ENCODE measurements at places on chromosomes 2 and 18.

GRCh38 chr2:464562-465309, 176.8 kb upstream of the ALKAL2 start:
- DNase-seq = no peak

- DNase-seq = no peak
Observed at GRCh38 chr2:102470168-102470567, 2.9 kb upstream of the SLC9A4 start.

DNA sequence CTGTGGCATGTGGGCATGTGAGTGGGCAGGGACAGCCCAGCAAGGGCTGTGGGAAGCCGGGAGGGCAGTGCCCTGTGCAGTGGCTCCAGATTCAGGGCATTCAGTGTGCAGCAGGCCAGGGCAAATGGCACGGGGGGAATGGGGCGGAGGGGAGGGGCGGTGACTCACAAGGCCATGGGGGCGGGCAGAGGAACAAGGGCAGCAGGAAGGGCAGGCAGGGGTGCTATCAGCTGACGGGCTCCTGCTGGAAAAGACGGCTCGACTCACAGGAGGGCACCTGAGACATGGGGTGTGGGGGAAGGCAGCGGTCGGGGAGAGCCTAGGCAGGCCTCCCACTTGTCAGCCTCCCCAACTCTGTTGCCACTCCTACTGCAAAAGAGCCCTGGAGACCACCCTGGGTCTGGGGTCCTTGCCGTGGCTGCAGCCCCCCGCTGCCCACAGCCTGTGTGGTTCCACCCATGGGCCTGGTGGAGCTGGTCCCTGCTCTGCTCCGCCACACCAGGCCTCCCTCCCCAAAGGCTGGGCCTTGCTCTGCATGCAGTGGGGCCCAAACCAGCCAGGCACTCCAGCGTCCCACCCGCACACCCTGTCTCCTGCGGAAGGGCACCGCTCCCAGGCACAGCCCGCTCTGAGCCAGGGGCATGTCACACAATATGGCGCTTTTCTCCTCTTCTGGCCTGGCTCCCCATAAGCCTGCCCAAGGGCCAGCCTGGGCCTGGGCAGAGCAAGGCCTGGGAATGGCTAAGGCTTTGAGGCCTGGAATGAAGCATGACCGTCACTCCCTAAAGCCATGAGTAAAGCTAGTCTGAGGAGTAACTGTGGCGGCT, 25.9 kb downstream of the HS6ST1 start:
- no peak for DNase-seq

GRCh38 chr2:241890524-241891235, 21.2 kb downstream of the RTP5 start:
- DNase-seq = no peak

DNA sequence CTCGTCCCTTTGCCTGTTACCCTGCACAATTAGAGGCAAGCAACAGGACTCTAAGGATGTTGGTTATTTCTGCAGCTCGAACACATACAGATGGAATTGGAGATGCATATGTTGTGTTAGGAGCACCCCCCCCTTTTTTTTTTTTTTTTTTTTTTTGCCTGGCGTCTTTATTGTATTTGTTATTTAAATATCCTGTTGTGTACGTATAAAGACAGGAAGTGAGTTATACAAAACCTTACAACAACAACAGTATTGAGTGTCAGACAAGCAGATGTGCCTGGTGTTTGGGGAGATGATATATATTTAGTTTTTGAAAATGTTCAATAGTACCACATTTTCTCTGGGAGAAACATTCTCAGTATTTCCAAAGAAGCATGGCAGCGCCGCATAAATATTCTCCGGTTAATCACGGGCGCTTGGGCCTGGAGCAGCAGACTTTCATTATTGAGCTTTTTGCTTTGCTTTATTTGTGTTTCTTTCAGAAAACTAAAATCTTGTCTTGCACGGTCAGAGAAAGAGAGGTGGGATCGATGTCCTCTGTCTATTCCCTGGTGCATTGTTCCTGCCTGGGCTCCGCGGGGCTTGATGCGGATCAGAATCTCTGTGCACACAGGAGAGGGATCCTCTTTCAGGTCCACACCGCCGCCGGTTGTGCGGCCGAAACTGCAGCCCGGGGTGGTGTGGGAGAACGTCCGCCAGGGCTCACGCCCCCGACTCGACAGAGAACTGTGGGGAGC, 23.2 kb upstream of the ZNF516 start:
- DNase-seq = no peak

GRCh38 chr2:226077841-226078240, 678.3 kb downstream of the NYAP2 start:
- no peak for DNase-seq

DNA sequence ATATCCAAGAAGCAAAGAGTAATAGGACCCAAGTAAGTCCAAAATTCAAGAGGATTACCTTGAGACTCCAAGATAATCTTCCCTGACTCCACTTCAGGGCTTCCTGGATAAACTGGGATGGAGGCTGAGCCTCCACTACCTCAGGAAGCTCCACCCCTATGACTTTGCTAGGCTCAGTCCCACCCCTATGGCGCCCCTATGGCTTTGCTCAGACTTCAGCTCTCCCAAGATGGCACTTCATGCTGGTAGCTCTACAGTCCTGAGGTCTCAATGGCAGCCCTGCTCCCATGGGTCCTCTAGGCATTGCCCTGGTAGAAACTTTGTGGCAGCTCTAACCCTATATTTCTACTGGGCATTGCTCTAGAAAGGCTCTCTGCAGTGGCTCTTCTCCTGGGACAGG, 69.9 kb upstream of the CHAC2 start:
- DNase-seq = no peak

- DNase-seq = no peak
Observed at GRCh38 chr18:38473535-38473934, 907.9 kb upstream of the CELF4 start.

DNA sequence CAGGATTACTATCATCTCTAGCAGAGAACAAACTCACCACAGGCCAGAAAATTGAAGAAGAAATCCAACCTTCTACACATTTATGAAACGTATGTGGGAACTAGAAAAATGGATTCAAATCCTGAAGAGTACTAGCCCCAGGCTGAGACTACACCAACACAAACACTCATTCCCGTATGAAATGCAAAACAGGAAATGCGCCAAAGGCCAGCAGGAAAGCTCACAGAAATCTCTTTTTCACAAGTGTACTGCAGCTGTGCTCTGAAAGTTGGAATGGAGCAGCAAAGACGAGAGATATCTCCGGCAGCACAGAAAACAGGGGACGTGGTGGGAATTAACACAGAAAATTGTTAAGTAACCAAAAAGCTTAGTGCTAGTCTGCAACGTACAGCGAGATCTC, 913.5 kb downstream of the TDRD15 start:
- DNase-seq = no peak

GRCh38 chr2:235925250-235925919, 242.8 kb downstream of the GBX2 start:
- no peak for DNase-seq

- DNase-seq = no peak
Observed at GRCh38 chr18:23042133-23042532, 93.2 kb upstream of the CABLES1 start.

DNA sequence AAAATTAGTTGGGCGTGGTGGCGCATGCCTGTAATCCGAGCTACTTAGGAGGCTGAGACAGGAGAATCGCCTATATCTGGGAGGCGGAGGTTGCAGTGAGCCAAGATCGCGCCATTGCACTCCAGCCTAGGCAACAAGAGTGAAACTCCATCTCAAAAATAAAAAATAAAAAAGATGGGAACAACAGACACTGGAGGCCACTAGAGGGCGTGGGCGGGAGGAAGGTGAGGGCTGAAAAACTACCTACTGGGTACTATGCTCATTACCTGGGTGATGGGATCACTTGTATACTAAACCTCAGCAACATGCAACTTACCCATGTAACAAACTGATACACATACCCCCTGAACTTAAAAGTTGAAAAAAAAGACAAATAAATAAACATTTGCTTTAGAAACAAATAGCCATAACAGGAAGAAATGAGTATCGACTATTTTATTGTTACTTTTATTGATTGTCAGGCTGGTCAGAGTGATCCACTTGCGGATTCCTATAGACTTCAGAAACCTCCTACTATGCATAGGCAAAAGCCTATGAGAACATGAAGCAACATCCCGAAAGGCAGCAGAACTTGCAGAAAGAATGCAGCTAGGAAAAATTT, 61.0 kb downstream of the TMEM163 start:
- DNase-seq = peak; percentile 39

DNA sequence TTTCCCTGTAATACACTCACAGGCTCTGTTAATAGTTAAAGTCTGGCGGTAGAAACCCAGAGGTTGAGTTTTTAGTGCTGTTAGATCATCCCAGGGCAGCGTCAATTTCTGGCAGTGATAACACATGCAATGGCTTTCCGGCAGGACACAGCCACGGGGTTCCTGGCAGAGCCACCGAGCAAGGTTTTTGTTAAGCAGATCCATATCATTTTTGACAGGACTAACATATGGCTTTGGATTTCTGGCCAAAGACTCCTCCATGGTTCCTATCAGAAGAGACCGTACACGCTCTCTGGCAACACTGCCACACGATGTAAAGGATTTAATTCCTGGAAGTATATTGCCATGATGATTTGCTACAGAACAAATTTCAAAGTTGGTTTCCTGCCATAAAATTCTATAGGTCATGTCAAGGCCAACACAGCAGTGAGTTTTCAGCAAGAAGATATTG, 854.3 kb downstream of the LRRTM4 start:
- no peak for DNase-seq

DNA sequence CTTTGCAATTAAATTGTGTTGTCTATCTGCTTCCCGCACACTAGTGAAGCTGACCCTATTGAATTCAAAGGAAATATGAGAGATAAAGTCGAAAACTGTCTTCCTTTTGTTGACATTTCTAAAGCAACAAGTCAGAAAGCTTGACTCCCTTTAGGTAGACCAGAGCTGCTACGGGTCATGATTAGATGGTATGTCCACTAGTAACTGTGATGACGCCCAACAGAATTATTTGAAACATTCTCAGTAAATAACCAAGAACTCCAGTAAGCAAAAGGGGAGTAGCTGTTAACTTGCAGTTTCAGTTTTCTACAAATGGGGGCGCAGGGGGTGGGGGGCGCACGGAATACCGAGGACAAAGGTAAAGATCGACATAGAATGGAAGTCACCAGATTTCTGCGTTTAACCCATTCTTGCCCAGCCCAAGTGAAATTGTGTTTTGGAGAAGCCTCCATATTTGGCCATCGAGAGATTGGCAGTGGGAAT, 56.4 kb downstream of the CRIM1 start:
- DNase-seq = no peak

DNA sequence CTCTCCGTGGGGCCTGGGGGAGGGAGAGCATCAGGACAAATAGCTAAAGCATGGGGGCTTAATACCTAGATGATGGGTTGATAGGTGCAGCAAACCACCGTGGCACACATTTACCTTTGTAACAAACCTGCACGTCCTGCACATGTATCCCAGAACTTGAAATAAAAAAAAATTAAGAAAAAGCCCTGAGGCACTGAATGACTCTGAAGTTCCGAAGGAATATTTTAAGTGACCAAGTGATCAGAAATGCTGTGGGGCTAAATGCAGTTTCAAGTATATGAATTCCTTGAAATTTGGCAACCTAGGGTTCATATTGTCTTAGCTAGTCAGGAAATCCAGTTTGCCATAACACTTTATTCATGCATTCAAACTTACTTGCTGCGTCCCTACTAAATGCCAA, 127.5 kb downstream of the MC4R start:
- DNase-seq = no peak

DNA sequence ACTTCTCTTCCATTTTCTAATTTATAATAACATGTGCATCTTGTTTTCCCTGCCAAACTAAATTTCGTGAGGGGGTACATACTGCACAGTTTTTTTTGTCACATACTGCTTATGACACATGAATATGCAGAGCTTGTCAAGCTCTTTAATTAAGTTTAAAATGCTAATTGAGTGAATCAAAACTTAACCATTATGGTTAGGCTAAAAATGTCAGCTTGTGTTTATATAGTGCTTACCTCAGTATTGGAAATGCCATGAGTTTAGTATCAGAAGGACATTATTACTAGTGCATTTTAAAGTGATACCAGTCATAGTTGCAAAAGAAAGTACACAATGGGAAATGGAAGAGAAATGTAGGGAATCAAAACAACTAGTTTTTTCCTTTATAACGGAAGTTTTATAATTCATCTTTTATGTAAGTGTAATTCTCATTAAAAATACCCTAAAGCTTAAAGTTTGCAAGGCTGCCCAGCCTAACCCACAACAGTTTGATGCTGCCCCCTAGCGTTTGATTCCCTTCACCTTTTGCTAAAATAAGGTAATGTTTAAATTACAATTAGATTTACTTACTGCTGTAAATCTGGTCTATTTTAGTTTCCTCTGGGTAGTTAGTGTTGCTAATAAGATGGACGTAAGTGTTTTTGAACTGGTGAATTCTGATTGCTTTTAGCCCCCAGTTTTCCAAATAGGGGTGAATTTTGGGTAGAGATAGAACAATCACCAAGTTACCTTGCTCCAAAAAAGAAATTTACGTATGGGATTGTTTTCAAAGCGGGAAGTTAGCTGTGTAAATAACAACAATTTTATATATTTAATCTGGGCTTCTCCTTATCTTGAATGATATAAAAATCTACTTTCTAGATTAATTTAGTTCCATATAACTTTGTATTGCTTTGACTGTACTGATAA, 3.2 kb downstream of the SLC39A10 start:
- peak; percentile 91 for DNase-seq

DNA sequence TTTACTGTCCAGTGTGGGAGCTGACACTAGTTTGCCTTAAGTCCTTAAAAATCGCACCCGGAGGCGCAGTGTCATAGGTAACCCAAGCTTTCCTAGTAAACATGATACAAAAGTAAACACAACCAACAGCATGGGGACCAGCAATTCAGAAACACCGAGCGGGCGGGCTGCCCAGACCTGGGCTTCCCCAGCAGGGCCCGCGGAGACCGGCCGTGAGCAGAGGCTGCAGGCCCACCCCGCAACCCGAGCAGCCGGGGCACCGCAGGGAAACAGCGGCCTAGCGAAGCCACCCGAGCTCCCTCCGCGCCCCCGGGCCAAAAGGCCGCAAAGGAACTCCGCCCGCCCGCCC, 296 bp downstream of the TTC21B start:
- DNase-seq = no peak

- no peak for DNase-seq
Observed at GRCh38 chr2:120729406-120730399, 6.0 kb upstream of the GLI2 start.

- no peak for DNase-seq
Observed at GRCh38 chr2:10285191-10285555, 17.5 kb upstream of the HPCAL1 start.

Measured in activated CD4-positive, alpha-beta T cell treated with anti-CD3 and anti-CD28 coated beads, Interleukin-2, amount 10 ng/mL, durations not matched to agents 7 days and 5 days (primary cell).